CD4-positive, alpha-beta T cell treated with Interleukin-10 for 1 hour (primary cell): ENCODE measurements at places on chromosomes 7 and 10.

DNA sequence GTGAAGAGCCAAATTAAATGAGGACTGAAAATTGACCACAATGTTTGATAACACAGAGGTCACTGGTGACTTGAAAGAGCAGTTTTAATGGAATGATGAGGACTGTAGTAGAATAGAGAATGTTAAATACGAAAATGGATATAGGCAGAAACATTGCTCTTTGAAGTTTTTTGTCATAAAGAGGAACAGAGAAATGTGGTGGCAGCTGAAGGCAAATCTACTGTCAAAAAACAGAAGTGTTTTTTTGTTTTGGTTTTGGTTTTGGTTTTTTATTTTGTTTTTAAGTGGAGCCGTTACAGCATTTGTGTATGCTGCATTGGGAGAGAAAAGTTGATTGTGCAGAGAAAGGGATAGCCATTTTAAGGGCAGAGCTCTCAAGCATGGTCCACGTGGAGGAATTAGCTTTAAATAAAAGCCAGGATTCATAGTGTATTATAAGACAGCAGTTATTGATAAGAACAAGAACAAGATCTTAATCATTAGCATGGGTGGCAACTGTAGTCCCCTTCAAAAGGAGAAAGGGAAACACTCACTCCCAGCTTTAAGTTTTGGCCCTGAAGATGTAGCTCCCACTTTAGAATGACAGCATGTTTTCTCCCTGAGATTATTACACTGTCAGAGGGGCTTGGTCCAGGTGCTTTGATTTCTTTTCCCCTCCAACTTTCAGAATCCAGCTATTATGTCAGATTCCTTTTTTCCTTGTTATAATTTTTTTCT, 156.7 kb upstream of the BET1 start:
- no peak for DNase-seq

DNA sequence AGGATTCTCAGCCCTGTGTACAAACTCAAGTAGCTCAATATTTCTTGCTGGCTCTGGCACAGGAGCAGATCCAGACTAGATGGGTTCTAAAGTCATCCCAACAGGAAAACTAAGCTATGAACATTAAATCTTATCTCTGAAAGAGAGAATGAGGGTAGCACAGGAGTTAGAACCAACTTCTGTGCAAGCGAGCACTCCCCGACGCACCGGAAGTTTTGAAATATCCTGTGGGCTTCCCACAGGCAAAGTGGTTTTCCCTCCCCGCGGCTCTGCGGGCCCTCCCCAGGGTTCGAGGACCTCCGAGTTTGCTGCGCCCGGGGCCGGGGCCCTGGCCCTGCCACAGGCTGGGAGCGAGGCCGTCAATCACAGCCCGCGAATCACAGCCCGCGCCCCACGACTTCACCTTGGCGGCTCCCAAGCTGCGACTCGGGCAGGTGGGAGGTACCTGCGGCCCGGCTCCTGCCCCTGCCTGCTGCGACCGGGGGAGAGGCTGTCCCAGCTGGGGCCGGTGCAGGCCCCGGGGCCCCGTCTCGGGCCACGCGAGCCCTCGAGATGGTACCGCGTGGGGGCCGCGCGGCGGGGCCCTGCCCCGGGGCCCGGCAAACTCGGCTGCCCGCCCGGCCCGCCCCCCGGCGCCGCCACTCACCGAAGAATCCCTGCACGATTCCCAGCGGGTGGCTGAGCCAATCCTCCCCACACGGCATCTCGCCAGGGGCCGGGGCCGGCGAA, 598 bp downstream of the MCMBP start:
- peak; percentile 60 for DNase-seq

DNA sequence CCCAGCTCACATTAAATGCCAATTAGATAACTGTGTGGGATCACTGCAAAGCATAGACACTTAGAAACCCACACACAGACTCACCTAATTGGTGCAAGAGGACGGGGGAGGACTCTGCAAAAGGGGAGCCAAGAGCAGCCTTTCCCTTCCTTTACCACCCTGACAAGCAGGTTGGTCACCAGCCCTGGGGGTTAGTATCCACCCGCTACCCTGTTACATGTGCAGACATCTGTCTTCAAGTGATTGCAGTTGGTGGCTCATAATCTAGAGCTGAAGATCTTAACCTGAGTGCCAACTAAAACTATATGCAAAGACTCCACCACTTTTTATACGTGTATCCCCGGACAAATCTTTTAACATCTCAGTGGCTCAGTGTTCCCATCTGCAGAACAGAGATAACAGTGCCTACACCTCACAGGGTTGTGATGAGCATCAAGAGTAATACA, 56.9 kb downstream of the SORBS1 start:
- no peak for DNase-seq

GRCh38 chr7:66233638-66234037, 28.5 kb downstream of the TPST1 start:
- DNase-seq = no peak

DNA sequence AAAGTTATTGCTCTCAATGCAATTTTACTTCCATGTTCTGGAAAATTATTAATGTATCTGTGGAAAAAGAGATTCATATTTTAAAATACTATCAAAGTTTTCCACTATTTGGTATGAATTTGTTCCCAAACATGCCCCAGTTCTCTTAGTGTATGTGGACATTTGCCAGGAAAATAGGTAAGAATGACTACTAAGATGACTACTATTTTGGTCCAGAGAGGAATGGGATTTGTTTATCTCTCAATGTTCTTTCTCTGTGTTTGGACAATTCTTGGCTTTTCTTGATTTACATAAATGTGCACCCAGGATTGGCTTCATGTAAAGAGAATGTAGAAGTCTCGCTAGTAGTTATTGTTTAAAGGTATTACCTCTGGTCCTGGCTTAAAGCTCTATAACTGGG, 60.3 kb upstream of the POT1 start:
- DNase-seq = no peak

DNA sequence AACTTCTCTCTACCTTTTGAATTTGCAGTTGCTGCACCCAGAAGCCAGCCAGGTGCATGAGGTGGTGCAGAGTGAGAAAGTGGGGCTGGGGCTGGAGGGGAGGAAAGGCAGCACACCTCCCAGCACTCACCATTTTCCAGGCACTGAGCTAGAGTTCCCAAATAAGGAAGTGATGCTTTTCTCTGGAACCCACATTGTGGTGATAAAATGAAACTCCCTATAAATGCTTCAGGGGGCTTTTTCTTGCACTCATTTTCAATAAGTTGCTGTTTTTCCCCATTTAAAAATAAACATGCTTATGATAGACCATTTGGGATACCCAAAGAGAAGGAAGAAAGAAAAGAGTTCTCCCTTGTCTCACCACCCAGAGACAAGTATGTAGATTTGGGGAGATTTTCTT, 42.8 kb upstream of the TNS3 start:
- DNase-seq = no peak

GRCh38 chr7:129465080-129465479, 30.8 kb downstream of the STRIP2 start:
- no peak for DNase-seq

DNA sequence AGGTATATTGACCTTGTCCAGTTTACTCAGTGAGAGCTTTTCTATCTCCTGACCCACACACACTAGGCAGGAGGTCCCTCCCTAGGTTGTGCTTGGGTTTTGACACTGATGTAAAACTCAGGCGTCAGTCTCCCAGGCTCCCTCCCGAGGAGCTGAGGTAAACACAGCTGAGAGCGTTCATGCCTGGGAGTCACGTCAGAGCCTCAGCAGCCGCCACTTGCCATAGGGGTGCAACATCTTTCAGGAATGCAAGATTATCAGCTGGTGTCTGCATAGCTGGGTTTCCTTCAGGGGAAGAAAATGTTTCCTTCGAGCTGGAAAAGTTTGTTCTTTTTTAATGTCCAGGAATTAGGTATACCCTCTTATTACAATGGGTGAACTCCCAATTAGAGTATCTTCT, 70.6 kb downstream of the FGFR2 start:
- DNase-seq = no peak

DNA sequence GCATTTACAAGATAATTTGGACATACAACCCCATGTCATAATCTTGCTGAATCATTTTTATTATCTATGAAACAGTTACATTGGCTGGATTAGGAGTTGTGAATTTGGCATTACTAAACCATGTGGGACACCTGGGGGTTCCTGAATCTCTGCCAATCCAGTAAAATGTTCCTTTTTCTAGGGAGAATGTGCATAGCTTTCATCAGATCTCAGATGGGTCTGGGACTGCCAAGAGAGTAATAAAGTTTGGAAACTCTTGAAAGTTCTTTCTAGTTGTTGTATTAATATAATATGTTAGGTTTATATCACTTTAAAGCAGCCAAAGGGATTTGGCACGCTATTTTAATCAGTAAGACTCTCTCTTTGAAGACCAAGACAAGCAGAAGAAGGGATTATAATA, 62.7 kb downstream of the SEMA3E start:
- DNase-seq = no peak

GRCh38 chr10:118481871-118482270, 113.6 kb downstream of the PRLHR start:
- no peak for DNase-seq

DNA sequence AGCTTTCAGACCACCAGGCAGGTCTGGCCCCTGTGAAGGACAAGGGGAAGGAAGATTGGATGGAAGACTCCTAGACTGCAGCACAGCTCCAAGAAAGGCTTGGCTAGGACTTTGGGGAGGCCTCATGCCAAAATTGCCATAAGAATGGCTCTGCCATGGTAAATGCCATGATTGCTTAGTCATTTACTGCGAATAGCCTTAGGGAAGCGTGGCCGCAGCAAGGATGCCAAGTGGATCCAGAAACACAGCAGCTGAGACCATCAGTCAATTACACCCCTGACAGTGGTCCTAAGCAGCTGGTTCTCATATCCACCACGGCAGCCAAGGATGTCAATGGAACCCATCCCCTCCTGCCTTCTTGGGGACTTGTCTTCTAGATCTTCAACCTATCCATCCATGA, 88.2 kb upstream of the AUTS2 start:
- no peak for DNase-seq

DNA sequence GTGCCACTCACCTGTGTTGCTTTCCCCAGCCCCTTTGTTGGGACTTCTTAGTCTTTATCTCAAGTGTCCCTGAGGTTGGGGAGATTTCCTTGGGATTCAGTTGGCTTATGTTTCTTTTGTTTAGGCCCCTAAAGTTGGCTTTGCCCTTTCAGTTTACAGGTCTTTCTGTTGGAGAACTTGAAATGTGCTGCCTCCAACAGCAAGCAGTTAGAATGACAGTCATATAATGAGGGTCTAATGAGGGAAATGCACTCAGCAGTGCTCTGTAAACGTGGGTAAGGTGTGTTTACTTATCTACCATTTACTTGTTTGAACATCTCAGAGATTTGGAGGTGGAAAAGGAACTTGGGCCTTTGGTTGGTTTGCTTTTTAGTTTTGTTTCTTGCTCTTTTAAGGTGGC, 191.4 kb upstream of the STK17A start:
- no peak for DNase-seq

GRCh38 chr7:155830961-155831806, 18.9 kb upstream of the SHH start:
- DNase-seq = no peak

GRCh38 chr10:102931643-102932042, 13.5 kb downstream of the CNNM2 start:
- no peak for DNase-seq

DNA sequence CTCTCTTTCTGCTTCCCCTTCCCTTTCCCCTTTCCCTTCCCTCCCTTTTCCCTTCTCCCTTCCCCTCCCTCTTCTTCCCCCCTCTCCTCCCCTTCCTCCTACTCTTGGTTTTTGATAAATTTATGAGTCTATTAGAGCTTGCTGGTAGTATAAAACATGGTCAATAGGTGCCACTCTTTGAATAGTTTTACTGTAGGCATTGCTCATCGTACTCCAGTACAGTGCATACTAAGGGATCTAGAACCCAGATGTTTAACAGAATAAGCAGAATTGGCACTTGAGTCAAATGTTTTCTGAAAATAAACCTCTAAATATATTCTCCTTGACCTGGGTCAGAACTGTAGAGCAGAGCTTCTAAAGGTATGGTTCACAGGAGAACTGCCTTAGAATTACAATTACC, 126.7 kb downstream of the SORCS3 start:
- no peak for DNase-seq

DNA sequence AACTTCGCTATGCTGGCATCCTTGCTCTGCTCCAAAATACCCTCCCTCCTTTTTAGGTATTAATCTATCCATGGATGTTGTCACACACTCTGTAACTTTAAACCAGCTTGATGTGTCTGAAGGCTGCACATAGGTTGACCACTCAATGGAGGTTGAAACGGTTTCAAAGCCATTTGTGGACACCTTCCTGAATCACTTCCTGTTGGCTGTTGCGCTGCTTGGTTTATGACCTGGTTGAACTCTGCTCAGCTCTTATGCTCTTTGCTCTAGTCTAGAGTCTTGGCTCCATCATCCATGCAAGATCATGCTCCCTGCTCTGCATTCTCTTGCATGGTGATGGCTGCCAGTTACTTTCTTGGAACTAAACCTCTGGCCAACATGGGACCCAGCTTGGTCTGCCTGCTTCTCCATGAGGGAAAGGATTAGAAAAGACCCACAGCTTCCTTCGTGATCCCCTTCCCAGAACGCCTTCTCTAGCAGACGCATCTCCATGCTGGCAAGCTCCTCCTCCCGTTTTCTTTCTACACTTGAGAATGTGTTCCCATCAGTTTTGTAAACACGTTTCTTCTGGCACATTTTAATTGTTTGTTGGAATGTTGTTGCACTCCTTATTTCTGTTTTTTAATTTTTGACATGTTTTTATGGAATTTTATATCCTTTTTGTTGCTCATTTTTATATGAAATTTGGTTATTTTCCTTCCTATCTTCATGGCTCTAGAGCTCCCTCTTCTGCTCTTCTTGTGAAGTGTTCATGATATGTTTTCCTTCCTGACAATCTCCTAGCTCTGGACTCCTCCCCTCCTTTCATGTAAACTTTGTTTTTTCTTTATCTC, 149.8 kb downstream of the XPNPEP1 start:
- DNase-seq = no peak

GRCh38 chr10:34821587-34822585, 6.8 kb upstream of the PARD3 start:
- DNase-seq = no peak

- DNase-seq = peak; percentile 71
These were observed 26.5 kb upstream of the CCDC126 start for GRCh38 chr7:23570592-23571200.

- DNase-seq = peak; percentile 50
These were observed 245.1 kb downstream of the CAMK1D start for GRCh38 chr10:12594448-12594944.
